Thyroid gland (tissue), 4 donors: ENCODE measurements at places on chromosomes 7 and 10. TPM values are rescaled to one million over a fixed set of nuclear protein-coding genes. Genes with fewer than 3 reads are reported as not detected.

DNA sequence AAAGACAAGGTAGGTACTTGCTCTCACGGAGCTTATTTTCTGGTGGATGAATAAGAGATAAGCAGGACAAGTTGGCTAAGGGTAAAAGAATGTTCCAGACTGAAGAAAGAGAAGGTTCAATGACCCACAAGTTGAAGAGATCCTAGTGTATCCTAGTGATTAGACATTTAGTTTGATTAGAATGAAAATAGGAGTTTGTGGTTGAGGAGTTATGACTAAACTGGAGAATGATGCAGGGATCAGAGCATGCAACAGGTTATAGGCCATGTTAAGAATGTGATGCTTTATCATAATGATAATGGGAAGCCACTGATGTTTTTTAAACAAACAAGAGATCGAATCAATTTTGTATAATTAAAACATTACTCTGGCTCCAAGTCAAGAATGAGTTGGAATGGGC, 357.2 kb downstream of the HPSE2 start:
- DNase-seq, result no peak

DNA sequence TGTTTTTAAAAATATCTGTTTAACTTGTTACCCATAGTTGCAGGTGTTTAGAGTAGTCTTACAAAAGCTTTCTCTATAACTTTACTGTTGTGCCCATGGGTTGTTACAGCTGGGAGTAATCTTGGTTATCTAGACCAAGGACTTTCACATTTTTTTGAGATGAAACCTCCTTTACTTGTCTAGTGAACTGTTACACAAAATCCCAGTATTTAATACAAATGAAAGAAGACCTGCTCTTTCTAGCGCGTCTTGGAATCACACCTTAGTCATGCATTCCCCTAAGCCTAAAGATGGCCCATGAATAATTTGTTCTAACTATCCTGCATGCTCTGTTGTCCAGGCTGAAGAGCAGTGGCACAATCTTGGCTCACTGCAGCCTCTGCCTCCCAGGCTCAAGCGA, 38.0 kb downstream of the CSGALNACT2 start:
- no peak for DNase-seq

DNA sequence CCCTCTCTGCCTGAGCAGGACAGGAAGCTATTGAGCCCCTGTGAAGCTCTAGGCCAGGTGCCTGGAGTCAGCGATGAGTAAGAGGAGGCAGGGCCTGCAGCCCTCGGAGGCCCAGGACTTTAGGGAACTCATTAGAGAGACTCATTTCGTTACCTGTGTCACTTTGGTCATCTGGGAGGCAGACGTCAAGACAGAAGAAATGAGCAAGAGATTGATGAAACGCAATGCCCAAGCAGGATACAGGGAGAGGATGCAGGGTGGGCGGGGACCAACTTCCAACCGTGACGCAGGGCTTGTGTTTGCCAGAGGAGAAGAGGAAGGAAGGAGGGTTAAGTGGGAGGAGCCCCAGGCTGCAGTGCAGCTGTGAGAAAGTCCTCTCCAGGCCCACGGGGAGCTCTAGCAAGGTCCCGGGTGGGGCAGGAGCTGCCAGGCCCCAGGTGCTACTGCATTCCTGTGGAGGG, 26.4 kb upstream of the GNA12 start:
- peak; percentile 40 for DNase-seq

DNA sequence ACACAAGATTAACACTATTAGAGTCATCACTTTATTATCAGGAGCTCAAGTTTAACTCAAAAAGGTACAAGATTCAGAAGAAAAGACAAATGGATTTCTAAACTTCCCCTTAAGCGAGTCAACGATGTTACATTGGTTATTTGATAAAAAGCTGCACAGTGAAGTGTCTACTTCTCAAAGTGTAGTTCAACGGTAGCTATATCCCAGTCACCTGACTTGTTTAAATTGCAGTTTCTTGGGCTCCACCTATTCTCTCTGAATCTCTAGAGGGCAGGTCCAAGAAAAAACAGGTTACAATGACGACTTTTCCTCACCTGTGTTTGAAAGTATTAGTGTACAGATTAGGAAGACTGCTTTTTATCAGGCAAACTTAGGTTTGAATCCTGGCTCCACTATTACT, 16.6 kb downstream of the MINDY3 start:
- DNase-seq, result no peak

- DNase-seq, result no peak
These were observed 141.9 kb downstream of the CACNB2 start for GRCh38 chr10:18282094-18282493.

DNA sequence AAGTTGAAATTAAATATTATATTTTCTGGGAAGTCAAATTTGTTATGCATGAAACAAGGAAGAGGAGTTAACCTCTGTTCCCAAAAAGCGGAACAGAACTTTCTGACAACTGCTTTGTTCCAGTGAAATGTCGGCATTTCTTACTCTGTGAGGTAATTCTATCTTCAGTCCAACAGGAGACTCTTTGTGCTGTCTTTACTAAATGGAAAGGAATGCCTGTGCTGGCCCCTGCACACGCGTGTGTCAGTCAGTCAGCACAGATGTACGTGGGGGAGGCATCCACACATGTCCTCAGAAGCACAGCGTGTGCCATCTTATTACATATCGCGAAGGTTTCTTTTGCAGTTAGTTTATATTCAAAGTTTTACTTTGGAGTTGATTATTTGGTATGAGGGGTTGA, 37.5 kb downstream of the NET1 start:
- no peak for DNase-seq

DNA sequence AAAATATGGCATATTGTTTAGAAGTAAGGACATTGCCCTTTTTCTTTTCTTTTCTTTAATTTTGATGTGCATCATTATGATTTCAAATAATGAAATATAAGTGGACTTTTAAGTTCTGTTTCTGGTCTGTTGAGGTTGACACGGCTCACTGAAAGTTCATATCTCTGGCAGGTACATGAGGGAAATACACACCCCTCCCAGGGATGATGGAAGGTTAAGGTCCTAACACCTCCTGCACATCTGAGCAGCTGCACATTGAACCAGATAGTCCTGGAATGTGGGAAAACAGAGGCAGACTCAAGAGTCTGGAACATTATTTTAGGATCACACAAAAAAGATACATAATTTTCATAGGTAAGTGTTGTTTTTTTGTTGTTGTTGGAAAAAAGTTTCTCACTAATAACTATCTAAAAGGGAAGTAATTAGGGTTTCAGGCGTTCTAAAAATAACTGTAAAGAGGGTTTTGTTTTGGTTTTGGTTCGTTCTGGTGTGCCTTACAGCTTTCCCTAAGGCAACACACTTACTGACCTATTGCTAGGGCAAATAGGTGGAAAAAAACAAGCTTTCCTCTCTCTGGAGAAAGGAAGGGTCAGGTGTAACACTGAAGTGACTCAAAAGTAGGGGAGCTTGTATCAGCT, 201.2 kb upstream of the PRKCQ start:
- no peak for DNase-seq

GRCh38 chr10:6915307-6915706, 335.2 kb upstream of the PRKCQ start:
- no peak for DNase-seq

The CCT6A gene
- 108 TPM for total RNA-seq

The CHST15 gene
- total RNA-seq, result 75.1 TPM

The NRG3 gene
- 1.8 TPM for total RNA-seq
